ENCODE measurements at places on chromosomes 7 and 10. TPM values are rescaled to one million over a fixed set of nuclear protein-coding genes. Genes with fewer than 3 reads are reported as not detected.

Gene HABP2
- not detected for total RNA-seq

- H3K36me3 ChIP-seq, result no peaks in the 10 kb centered on the region
- H3K27ac ChIP-seq, result no peak overlapping the region
- H3K4me1 ChIP-seq, result no peaks in the 10 kb centered on the region
- H3K27me3 ChIP-seq, result no peaks in the 10 kb centered on the region
Measured at GRCh38 chr7:51255036-51255435, 61.6 kb downstream of the COBL start.

Gene CRYGN
- 0.59 TPM for total RNA-seq

DNA sequence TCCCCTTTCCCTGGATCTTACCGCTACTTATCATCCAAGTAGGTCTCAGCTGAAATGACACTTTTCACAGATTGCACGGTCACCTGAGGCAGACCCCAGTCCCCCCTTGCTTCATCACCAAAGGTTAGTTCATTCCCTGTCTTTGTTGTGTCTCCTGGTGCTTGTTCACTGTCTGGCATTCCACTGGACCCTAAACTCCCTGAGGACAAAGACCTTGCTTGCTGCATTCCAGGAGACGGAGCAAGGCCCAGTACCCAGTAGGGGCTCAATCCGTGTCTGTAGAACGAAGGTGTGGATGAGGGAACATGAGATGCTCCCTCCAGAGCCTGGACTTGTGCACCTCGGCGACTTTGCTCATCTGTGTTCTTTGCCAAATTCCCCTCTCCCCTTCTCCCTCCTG is 160.0 kb downstream of the RAB11FIP2 start:
- DNase-seq, result no peak
- H3K4me1 ChIP-seq, result no peaks in the 10 kb centered on the region
- H3K27me3 ChIP-seq, result no peaks in the 10 kb centered on the region
- H3K36me3 ChIP-seq, result no peaks in the 10 kb centered on the region

Gene SUGCT
- total RNA-seq, result 21.7 TPM

GRCh38 chr10:11035301-11035991 is 17.8 kb downstream of the CELF2 start:
- H3K36me3 ChIP-seq, result no peaks in the 10 kb centered on the region
- no peak overlapping the region for H3K27ac ChIP-seq
- no peaks in the 10 kb centered on the region for H3K4me1 ChIP-seq

Gene GPRIN2
- not detected for total RNA-seq

Gene TAS2R3
- total RNA-seq, result 3.2 TPM

Gene GIMAP1
- not detected for total RNA-seq

GRCh38 chr10:63094405-63094804 is 38.7 kb upstream of the NRBF2 start:
- no peak overlapping the region for H3K27ac ChIP-seq
- H3K27me3 ChIP-seq, result no peaks in the 10 kb centered on the region
- no peak for DNase-seq
- H3K4me3 ChIP-seq, result no peak overlapping the region
- no peaks in the 10 kb centered on the region for H3K36me3 ChIP-seq

DNA sequence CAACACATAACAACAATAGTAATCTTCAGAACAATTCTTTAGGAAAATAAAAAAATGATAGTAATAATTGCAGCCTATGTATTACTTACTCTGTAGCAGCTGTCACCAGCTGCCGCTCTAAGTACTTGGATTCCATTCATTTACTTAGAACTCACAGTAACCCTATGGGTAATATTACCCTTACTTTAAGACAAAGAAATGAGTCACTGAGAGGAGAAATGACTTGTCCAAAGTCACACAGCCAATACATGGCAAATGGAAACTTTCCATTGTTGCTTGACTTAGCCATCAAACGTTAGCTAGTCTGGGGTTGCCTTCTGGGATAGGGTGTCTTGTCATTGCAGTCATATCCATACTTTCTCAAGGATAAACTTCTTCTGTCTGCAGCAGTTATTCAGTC is 3.6 kb downstream of the CCNY start:
- no peak overlapping the region for H3K27ac ChIP-seq
- no peaks in the 10 kb centered on the region for H3K36me3 ChIP-seq
- DNase-seq, result no peak
- H3K4me1 ChIP-seq, result peaks cover 23% of the 10 kb centered on the region
- H3K4me3 ChIP-seq, result no peak overlapping the region
- no peaks in the 10 kb centered on the region for H3K27me3 ChIP-seq

Gene FGFBP3
- total RNA-seq, result 1.2 TPM

Gene ERLIN1
- total RNA-seq, result 28.6 TPM

Gene IFIT2
- total RNA-seq, result 9.0 TPM

DNA sequence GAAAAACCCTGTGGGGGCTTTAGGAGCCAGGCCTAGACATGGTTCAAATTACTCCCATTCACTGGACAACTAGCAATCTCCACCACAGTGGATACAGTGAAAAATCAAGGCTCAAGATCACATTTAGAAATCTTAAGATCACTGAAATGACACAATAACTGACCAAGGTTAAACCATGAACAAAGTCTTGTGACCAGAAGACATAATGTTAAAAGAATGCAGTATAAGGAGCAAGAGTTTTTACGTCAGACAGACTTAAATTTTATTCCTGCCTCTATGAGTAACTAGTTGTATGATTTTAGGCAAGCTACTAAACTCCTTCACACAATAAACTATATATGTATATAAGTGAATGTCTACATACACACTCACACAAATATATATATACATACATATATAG is 68.5 kb downstream of the MICU1 start:
- no peak overlapping the region for H3K4me3 ChIP-seq
- peaks cover 14% of the 10 kb centered on the region for H3K4me1 ChIP-seq

DNA sequence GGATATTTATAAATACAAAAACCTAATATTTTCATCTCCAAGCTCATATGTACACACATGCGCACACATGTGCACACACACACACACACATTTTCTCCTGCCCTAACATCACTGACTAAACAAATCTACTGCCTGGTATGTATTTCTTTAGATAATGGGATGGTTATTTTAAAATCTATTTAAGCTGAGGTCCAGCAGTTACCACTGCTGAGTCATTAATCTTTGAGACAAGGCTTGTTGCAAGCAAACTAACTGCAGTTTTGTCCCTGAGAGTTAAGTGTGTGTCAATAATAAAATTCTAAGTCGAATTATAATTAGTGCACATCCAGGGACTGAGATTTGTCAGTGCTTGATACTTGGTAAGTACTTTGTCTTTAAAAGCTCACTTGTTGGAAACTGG is 135.1 kb downstream of the VPS50 start:
- H3K36me3 ChIP-seq, result no peaks in the 10 kb centered on the region
- no peak overlapping the region for H3K27ac ChIP-seq
- DNase-seq, result no peak
- no peak overlapping the region for H3K4me3 ChIP-seq
- H3K4me1 ChIP-seq, result no peaks in the 10 kb centered on the region

Gene OR2A7
- 1.1 TPM for total RNA-seq

- no peaks in the 10 kb centered on the region for H3K36me3 ChIP-seq
- no peaks in the 10 kb centered on the region for H3K4me1 ChIP-seq
- H3K27me3 ChIP-seq, result no peaks in the 10 kb centered on the region
- no peak overlapping the region for H3K4me3 ChIP-seq
- DNase-seq, result peak; percentile 17
- H3K27ac ChIP-seq, result no peak overlapping the region
Measured at GRCh38 chr7:18873734-18874336, 243.6 kb downstream of the TWIST1 start.

GRCh38 chr7:152858761-152859160 is 99.2 kb downstream of the ACTR3B start:
- H3K4me1 ChIP-seq, result no peaks in the 10 kb centered on the region
- H3K4me3 ChIP-seq, result no peak overlapping the region
- no peak overlapping the region for H3K27ac ChIP-seq
- H3K27me3 ChIP-seq, result no peaks in the 10 kb centered on the region

DNA sequence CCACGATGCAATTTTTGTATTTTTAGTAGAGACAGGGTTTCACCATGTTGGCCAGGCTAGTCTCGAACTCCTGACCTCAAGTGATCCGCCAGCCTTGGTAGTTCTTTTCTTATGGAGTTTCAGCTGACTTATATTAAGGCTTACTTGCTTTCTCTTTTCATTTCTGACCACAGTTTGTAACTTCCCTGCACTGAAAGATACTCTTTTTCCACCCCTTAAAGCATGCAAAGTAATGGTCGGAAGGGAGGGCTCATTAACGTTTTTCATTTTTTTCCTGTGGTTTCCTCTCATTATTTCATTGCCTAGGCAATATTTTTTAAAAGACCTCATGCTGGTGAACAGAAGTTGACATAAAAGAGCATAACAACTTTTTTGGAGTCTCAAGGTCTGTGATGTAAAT is 27.0 kb downstream of the ADRB1 start:
- H3K27ac ChIP-seq, result no peak overlapping the region
- peaks cover 5% of the 10 kb centered on the region for H3K4me1 ChIP-seq
- H3K36me3 ChIP-seq, result no peaks in the 10 kb centered on the region
- H3K27me3 ChIP-seq, result no peaks in the 10 kb centered on the region

GRCh38 chr7:47373871-47374451 is 207.9 kb downstream of the TNS3 start:
- H3K4me1 ChIP-seq, result peaks cover 22% of the 10 kb centered on the region
- peaks cover 4% of the 10 kb centered on the region for H3K36me3 ChIP-seq
- no peak for DNase-seq
- H3K27ac ChIP-seq, result no peak overlapping the region

Gene IGFBP3
- total RNA-seq, result 2,046 TPM

Gene RALA
- 44.5 TPM for total RNA-seq

Data from osteoblast (primary cell).